ENCODE measurements at places on chromosomes 16 and 17.

- no peak for DNase-seq
Measured at GRCh38 chr17:77802811-77803220, 155.7 kb upstream of the TNRC6C start.

DNA sequence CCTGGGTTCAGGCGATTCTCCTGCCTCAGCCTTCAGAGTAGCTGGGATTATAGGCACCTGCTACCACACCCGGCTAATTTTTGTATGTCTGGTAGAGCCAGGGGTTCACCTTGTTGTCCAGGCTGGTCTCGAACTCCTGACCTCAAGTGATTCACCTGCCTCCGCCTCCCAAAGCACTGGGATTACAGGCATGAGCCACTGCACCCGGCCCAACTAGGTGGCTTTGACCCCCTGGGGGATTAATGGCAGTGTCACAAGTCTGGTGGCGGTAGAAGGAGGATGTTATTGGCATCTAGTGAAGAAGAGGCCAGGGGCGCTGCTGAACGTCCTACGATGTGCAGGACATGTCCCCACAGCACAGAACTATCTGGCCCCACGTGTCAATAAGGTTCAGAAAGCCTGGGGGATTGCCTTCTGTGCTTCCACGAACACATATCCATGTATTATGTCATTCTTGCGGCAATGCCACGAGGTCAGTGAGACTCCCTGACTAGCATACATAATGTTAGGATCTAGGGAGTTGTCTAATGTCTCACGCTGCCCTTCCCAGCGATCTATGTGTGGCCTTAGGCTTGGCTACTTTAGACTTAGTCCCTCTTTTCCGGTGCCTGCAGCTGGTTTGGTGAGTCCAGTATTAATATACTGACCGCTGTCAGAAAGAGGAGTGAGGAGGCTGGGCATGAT, 75.8 kb downstream of the ABCC6 start:
- DNase-seq = no peak

GRCh38 chr17:34615326-34615725, 35.9 kb downstream of the TMEM132E start:
- no peak for DNase-seq

DNA sequence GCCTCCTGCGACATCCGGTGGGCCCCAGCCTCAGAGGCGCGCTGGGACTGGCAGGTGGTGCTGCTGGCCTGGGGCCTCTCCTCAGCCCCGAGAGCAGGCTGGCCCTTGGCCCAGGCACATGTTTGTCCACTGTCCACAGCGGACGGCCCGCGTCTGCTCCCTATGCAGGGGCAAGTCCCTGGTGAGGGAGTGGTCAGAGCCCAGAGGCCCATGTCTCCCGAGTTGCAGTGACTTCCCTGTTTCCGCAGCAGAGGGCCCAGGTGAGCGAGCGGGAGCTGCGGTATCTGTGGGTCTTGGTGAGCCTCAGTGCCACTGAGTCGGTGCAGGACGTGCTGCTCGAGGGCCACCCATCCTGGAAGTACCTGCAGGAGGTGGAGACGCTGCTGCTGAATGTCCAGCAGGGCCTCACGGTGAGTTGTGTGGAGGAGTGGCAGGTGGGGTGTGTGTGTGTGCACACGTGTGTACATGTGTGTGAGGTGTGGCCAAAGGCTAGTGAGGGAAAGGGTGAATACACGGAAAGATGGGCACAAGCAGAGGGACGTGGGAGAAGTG, 10.4 kb downstream of the IL34 start:
- no peak for DNase-seq

DNA sequence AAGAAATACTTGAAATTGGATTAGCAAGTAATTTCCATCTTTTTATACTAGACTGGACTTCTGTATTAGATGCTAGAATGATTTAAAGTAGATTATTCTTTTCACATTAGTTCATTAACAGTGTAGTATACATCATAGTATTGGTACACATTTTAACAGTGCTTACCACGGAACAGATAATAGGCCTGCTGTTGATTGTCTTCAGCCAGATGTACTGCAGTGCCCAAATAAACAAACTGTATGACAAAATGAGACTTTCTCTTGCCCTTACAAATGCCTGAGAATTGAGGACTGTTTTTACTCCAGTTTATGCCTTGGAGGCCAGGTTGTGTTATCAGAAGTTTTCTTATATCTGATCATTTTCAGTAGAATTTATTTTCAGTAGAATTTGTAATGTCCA, 631 bp downstream of the EVI2A start:
- no peak for DNase-seq

DNA sequence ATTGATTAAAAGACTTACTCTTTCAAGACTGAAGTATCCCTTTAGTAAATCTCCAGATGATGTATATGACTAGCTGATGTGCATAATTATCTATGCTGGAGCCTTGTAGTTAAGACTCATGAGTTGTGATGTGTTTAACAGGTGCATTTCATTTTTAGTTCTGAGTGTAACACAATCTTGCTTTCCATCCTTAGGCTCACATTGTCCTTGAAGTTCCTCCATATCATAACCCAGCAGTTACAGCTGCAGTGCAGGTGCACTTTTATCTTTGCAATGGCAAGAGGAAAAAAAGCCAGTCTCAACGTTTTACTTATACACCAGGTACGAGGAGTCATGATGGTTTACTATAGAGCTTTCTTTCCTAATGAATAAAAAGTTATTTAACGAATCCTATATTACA, 52.9 kb downstream of the ESRP2 start:
- DNase-seq = no peak

DNA sequence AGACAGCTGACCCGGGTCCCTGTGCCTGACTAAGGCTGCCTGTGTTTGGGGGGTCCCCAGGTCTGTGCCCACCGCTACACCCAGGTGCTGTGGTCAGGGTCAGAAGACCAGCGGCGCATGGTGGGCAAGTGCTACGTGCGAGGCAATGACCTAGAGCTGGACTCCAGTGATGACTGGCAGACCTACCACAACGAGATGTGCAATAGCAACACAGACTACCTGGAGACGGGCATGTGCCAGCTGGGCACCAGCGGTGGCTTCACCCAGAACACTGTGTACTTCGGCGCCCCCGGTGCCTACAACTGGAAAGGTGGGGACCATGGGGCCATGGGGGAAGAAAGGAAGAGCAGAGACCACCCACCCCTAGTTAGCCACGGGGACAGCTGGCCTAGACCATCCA, 12.1 kb downstream of the ITGA3 start:
- DNase-seq = no peak

DNA sequence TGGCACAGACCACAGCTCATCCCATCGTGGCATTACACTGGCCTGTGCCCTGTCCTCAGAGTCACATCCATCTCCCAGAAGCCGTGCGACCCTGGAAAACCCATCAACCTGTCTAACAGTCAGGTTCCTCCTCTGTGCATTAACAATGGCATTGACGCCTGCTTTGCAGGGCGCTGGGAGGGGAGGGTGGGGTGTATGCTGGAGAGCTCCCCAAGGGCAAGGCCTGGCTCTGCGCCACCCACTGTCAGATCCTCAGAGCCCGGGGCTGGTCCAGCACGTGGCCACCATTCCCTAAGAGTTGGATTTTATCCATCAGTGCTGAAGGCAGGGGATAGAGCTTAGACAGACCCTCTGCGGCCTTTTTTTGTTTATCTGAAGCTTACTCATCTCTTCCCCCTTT, 28.7 kb downstream of the NOS2 start:
- no peak for DNase-seq

DNA sequence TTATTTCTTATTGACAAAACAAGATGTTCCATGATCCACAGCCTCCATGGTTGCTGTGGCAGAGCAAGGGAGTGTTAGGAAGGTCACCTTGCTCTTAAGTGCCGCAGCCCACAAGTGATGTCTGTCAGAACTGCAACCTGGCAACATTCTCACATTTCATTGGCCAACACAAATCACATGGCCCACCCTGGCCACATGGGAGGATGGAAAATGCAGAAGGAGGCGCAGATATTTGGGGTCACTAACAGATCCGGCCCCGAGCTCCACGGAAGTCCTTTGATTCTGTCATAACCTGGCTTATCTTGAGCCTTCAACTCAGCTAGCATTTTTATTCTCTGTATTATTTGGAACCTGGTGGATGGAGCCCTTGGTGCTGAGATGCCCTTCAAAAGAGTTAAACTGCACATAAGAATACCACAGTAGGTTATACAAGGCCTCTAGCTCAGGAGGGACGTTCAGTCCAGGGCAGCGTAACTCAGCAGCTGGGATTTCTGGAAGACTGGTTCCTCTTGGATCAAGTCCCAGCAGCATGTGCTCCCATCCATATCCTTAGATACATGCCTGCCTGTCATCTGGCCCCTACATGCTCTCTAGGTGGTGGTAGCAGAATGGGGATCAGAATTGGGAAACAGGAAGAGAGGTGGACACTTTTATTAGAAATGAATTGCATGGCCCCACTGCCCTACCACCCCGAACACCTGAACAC, 508.1 kb downstream of the HAPSTR1 start:
- no peak for DNase-seq

GRCh38 chr16:64352246-64352645, 769.6 kb downstream of the CDH11 start:
- no peak for DNase-seq

GRCh38 chr17:55037828-55038227, 69.3 kb downstream of the STXBP4 start:
- no peak for DNase-seq

GRCh38 chr16:12425134-12425941, 378.3 kb downstream of the CPPED1 start:
- DNase-seq = no peak

DNA sequence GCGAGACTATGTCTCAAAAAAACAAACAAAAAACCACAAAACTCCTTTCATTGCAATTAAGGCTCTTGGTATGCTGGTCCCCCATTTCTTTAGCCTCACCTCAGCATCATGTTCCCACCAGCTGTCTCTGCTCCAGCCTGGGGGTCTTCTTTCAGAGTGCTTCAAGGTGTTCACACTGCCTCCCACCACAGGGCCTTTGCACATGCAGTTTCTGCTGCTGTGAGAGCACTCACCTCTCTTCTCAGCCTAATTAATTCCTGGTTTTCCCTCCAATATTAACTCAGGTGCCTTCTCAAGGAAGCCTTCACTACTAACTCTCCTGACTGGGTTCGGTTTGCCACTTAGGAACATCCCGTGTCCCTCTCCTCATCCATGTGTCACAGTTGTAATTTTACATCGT, 15.9 kb upstream of the PIK3R6 start:
- DNase-seq = no peak

DNA sequence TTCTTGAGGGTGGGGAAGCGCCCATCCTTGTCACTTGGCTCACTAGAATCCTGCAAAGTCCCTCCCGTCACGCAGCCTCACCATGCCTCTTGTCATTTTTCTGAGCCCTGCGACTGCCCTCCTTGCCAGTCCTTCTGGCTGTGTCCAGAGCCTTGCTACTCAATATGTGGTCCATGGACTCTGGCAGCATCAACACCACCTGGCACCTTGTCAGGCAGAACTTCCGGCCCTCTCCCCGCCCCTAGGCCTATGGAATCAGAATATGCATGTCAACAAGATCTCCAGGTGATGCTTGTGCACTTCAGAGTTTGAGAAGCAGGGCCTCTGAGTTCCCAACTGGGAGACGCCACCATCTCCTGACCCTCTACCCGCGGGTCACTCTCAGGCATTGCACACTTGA, 12.1 kb downstream of the PIMREG start:
- DNase-seq = no peak

GRCh38 chr17:71902894-71903506, 217.8 kb upstream of the SOX9 start:
- DNase-seq = no peak

- no peak for DNase-seq
Measured at GRCh38 chr16:12802661-12803060, 1.0 kb downstream of the CPPED1 start.

- no peak for DNase-seq
Measured at GRCh38 chr17:80512233-80512632, 32.4 kb upstream of the RPTOR start.

DNA sequence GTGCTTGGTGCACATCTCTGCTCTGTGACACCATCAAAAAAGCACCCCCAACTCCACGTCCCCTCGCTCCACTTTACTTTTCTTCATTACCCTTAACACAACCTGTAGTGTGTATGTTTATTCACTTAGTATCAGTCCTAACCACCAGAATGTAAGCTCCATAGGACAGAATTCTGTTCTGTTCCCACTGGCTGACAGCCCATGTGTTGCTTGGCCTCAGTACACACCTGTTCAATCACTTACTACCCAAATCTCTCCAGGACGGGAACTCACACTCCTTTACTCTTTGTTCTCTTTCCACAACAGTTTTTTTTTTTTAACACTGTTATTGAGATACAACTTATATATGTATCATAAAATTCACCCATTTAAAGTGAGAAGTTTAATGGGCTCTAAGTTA, 119.6 kb downstream of the MAF start:
- no peak for DNase-seq

DNA sequence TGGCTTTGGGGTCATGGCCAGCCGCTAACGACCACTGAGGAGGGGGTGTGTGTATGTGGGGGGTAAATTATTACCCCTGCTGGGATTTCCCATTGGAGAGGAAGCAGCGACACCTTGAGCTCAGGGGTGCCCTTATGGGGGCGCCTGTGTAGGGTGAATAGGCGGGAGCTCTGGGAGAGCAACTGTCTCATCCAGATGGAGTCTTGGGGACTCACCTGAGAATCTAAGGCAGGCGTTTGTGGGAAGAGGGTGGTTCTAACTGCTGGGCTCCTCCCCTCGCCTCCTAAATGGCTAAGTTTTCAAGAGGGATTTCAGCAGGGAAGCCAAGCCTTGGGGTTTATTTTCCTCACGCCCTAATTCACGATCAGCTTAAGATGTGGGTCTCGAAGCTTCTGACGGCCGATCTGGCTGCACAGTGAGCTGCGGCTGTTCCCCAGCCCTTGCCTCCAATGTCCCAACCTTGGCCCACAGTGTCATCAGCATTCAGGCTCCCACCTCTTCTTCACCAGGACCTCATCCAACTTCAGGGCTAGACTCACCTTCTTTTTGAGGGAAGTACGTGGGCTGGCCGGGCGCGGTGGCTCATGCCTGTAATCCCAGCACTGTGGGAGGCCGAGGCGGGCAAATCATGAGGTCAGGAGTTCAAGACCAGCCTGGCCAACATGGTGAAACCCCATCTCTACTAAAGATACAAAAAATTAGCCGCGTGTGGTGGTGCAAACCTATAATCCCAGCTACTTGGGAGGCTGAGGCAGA, 136.9 kb upstream of the EEF2KMT start:
- no peak for DNase-seq

DNA sequence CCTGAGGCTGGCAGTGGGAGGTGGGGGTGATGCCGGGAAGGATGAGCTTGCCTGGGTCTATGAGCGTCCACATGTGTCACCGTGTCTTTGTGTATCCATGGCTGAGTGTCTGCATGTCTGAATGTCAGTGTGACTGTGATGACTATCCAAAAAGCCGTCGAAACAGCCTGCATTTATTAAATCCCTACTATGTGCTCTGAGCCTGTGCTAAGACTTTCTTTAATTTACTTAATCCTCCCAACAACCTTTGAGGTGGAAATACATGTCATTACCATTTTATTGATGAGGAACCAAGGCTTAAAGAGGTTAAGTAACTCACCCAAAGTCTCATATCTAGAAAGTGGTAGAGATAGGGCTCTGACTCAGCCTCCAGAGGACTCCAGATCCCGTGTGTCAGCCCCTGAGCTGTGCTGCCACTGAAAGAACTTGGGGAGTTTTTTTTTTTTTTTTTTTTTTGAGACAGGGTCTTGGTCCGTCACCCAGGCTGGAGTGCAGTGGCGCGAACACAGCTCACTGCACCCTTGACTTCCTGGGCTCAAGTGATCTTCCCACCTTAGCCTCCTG, 20.0 kb downstream of the ARHGAP23 start:
- DNase-seq = no peak

All from NCI-H1436 treated with DMSO at 0.1 percent for 48 hours (cell line).